ENCODE measurements at places on chromosomes 7 and 10.

GRCh38 chr10:93838278-93838677 lies 55.5 kb upstream of the SLC35G1 start:
- DNase-seq, result no peak

DNA sequence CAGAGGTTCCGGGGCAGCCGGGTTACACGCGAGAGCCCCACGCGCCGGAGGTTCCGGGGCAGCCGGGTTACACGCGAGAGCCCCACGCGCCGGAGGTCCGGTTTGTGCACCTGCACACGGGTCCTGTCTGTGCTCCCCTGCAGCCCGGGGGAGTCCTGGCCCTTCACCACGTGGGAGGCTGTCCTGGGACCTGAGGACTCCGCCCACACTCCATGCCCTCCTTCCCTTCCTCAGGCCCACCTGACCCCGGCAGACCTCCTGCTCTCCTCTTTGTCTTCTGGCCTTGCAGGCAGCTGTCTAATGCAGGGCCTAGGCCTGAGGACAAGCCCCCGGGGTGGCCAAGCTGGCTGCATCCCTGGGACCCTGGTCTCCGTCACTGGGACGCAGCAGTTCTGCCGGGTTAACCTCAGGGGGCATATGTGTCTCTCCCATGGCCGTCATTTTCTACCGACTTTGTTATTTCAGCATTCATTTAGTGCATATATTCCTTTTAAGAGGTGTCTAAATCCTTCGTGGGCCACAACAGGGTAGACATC lies 374.6 kb downstream of the DNAJB6 start:
- no peak for DNase-seq

- DNase-seq, result no peak
These were observed 826 bp downstream of the GIMAP7 start for GRCh38 chr7:150515248-150516147.

DNA sequence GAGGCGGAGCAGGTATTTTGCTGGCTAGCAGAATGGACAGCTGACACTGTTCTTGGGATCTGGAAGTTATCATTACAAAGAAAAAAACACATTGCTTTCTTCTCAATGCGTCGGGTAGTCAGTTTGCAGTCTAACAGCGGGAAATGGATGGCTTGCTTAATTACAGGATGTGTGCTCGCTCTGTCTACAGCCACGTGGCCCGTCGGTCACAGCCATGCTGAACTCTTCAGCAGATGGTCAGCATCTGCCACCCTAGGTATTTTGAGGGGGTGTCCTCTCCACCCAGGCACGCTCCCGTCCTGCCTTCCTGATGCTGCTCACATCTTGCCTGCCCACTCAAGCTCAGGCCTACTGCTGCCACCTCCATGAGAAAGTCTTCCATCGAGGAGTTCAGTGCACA lies 20.4 kb upstream of the INMT start:
- no peak for DNase-seq

- no peak for DNase-seq
These were observed 54.5 kb downstream of the TSPAN15 start for GRCh38 chr10:69505636-69506318.

DNA sequence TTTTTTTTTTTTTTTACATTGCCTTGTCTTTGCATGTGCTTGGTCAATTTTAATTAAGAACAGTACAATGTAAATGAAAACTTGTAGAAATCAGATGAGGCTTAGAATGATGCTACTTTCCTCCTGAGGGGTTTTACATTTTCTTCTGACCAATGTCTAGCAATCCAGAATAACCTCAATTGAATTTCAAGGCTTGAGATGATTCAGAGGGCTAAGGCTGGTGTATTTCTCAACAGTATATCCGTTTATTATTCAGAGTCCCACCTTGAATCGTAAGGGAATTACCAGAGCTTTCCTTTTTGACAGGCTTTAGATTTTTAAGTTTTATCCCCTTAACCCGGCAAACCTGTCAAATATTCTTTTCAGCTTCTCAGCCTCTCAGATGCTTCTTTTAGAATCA lies 231.2 kb upstream of the STK17A start:
- DNase-seq, result no peak

DNA sequence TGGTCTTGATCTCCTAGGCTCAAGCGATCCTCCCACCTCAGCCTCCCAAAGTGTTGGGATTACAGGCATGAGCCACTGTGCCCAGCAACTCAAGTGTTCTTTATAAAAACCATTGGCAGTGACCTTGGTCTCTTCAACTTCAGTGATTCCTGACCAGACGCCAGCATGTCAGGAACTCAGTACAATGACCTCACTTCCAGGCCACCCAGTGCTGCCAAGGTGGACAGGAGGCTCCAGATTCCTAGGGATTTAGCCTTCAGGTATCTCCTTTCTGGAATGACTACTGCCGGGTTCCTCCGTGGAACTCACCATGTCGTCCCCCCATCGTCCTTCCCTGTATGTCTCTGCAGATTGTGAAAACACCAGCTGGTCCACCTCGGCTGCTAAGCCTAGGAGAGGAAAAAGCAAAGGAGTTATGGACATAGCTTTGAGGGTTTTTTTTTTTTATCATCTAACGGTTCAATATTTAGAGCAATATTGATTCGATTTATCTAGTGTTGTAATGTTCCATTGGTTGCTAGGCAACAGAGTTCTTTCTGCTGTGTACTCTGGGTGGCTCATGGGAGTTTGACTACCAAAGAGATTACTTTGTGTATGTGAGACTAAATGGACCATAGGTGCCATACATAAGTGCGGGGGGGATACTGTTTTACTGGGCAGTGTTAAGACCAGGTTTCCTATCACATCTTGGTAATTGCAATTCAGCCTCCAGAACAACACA lies 425.8 kb upstream of the AUTS2 start:
- no peak for DNase-seq

GRCh38 chr10:76504823-76505222 lies 1073.4 kb downstream of the LRMDA start:
- no peak for DNase-seq

DNA sequence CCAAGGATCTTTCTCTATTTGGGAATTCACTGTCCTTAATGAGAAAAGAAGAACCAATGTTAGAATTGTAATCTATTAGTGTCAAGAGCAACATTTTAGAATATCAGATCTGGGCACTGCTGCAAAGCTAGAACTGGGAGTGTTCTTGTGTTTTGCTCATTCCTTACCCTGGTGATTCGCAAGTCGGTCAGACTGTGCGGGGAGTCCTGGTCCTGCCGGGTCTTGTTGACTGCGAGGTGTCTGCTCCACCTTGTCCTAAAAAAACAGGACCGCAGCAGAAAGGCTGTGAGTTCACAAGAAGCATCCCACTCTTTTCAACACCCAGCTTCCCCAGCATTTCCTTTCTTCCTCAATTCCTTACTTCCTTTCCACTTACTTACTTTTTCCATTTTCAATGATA lies 79.0 kb downstream of the GRB10 start:
- DNase-seq, result no peak

DNA sequence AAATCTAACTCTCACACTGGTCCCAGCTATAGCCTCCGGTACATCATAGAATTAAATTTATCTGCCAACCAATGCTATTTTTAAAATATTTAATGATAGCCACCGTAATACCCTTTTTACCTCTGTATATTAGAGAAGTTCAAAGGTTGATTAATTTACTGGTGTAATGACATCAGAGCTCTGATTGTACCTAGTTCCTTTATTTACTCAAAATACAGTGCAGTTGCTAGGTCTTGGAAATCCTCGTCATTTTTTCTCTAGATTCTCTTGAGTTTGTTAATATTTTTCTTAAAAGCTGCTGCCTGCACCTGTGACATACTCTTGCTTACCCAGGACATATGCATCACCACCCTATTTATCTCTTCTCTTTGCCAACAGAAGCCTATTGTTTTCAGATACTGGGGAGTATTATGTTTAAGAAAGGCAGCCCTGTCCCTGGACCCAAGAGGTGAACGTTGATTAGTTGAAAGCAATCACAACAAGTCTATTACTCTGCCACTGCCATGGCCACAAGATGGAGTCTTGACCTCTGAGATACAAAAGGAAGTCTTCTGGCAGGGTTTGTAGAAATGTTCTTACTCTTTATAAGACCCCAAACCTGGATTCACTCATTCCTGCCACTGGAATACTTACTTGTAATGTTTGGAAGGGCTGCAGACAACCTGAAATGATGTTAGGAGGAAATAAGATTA lies 25.6 kb upstream of the TMEM26 start:
- no peak for DNase-seq

- DNase-seq, result no peak
These were observed 6.9 kb upstream of the AOC1 start for GRCh38 chr7:150845421-150845861.

DNA sequence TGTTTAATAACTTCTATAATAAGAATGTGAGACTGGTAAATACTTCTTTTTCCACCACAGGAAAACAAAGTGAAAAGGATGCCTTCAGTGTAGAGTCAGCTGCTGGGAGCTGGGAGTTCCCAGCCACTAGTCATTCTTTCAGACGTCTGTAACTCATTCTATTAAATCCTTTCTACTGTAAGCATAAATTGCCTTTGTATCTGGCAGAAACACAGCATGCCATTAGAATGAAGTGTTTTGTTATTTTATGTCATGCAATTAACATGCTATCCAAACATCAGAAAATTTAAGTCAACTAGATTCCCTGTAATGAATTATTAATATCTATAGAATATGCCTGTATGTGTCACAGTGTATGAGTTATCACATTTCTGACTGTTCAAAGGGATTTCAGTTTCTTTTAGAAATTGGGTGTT lies 14.3 kb downstream of the BPGM start:
- DNase-seq, result no peak

DNA sequence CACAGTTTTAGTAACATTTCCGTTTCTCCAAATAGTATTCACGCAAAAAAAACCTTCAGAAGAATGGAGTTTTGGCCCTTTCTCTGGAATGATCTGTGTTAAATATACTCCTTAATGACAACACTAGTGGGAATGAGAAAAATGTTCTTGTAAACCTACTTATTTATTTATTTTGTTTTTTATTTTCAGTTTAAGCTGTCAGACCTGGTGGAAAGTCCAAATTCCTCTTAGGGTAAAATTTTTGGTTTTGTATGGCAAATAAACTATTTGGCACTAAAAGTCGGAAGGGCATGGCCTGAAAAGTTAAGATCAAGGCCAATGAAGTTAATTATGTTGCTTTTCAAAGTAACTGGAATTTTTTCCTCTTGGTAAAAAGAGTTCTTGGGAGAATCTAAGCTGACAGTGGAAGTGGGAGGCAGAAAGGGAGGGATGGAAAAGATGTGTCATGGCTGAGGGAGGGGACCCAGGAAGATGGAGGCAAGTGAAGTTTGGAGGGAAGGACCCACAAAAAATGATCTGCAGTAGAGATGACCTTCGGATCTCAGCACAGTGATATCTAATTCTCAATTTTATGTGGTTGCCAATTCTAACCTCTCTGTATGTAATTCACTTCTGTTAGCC lies 33.5 kb upstream of the VPS41 start:
- no peak for DNase-seq

GRCh38 chr7:38274486-38274885 lies 1.1 kb upstream of the TARP start:
- DNase-seq, result no peak

DNA sequence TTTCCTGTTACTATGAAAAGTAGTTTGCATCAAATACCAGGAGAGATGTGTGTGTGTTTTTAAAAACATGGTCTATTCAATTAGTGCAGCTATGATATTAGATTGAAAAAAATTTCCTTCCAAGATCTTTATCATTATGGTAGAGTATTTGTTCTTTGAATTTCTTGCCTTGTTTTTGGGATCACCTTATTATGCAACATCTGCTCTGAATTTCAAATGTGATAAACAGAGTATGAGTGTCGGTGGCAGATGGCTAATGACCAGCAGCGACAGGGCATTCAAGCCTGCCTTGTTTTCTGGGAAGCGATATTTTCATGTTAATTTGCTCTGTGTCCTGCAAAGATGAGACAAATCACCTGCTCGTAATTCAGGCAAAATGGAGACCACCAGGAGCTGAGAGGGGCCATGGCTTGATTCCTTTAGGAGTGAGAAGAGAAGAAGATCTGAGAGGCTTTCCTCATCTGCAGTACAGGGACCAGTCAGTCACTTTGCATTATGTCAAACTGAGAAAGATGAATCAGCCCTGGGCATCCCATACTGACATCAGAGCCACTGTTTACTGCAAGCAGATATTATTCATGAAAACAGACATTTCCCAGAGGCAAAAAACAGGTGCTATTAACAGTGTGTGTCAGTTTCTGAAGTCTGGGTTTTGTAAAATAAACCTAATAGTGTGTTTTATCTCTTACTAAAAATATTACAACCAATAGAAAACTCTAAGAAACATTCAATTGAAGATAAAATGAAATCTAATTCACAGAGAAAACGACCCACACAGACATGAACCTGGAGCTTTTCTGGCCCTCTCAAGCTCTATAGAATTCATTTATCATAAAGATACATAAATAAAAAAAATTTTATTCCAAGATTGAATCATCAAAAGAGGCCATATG lies 67.6 kb downstream of the CDK6 start:
- no peak for DNase-seq

- no peak for DNase-seq
These were observed 4.5 kb downstream of the CPED1 start for GRCh38 chr7:120992965-120993494.

GRCh38 chr7:5626498-5626897 lies 155.0 kb downstream of the RNF216 start:
- no peak for DNase-seq

GRCh38 chr7:133668296-133669060 lies 415.6 kb downstream of the EXOC4 start:
- DNase-seq, result no peak

DNA sequence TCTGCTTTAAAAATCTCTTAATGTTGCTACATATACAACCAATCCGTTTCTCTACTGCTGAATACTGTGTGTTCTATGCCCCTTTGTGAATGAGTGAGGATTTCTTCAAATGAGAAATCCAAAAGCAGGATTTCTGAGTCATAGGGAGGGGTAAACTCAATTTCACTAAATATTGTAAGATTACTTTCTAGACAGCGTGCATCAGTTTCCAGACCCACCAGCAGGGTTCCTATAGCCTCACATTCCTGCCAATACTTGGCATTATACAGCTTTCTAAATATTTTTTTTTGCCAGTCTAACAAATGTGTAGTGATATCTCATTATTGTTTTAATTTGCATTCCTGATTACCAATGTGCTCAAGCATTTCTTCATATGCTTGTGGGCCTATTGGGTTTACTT lies 35.5 kb downstream of the GPR158 start:
- no peak for DNase-seq

- DNase-seq, result no peak
These were observed 324.5 kb downstream of the LHFPL3 start for GRCh38 chr7:104652865-104653264.

GRCh38 chr7:4606797-4607196 lies 75.3 kb upstream of the FOXK1 start:
- DNase-seq, result no peak

Measured in cortex of kidney (tissue), 1 donor.